Activated CD4-positive, alpha-beta T cell treated with anti-CD3 and anti-CD28 coated beads for 36 hours (primary cell): ENCODE measurements at places on chromosomes 5 and 9. TPM values are rescaled to one million over a fixed set of nuclear protein-coding genes. Genes with fewer than 3 reads are reported as not detected.

- no peak for DNase-seq
Measured at GRCh38 chr5:95283022-95283615, 1.8 kb downstream of the MCTP1 start.

- DNase-seq: peak; percentile 58
Measured at GRCh38 chr5:99032234-99033013, 103.6 kb upstream of the CHD1 start.

DNA sequence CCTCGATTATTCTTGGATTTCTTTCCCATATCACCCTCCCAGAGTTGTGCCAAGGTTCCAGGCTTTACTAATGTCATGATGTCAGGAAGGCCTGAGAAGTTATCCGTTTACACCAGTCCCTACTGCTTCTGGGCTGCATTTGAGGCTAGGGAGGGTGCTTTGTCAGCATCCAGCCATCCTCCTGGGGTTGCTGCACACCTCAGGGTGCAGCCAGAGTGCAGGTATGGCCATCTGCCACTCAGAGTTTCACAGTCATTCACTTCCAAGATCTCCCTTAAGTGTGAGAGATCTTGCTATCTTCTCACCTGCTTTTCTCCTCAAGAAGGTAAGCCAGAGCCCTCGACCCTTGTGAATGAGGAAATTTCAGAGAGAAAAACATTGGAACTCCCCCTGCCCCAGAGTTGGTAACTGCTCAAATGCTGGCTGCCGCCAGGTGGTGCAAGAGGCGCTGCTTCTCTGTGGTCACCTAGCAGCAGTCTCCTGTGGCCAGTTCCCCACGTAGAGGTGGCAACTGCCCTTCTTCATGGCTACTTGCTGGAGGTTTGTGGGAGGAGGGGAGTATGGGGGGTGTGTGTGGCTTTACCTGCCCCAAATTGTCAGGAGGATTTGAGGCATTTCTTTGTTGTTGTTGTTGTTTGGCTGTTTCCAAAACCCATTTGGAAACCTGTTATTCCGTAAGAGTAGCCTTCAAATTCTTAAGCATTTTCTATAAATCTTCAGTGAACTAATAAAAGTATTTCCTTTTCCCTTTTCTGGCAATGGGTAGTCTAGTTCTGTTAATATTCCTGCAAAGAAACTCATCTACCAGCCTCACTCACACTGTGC is 259.6 kb upstream of the DMRT1 start:
- no peak for DNase-seq

DNA sequence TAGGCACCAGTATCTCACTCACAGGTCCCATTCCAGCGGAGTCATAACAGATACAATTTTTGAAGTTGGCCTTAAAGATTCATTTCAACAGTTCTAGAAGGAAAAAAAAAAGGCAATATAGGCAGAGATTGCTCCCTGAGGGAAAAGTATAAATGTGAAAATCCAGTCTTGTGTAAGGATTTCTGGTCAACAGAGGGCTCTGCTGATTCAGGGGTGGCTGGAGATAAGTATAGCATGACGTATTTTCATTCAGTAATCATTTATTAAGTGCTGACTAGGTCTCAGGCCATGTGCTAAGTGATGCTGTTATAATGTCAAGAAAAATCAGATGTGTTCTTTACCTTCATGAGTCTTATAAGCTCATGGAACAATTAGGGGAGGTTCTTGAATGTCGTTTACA is 377.3 kb upstream of the MEF2C start:
- no peak for DNase-seq

GRCh38 chr9:99221266-99221620 is 499 bp downstream of the ALG2 start:
- no peak for DNase-seq

- no peak for DNase-seq
Measured at GRCh38 chr5:14421851-14422250, 159.7 kb upstream of the OTULINL start.

- no peak for DNase-seq
Measured at GRCh38 chr5:761059-761771, 23.3 kb downstream of the ZDHHC11B start.

DNA sequence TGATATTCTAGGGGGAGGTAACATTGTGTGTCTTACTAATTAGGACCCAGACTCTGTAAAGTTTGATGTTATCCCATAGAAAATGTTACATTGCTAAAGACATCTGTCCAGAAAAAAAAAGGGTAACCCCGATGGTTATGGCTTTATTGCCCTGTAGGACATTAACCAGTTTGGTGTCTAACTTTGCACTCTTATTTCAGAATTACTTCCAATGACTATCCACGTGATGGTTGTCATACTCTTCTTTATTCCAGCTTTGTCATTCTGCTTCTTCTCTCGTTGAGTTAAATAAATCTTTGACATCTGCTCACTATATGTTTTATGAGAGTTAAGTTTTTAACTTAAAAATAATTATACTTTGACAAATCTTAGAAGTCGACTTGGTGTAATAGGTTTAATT is 180.4 kb upstream of the ANKRD55 start:
- no peak for DNase-seq

GRCh38 chr5:60463179-60463868 is 236.6 kb downstream of the DEPDC1B start:
- DNase-seq: no peak

GRCh38 chr5:174412941-174413340 is 311.4 kb upstream of the MSX2 start:
- DNase-seq: no peak

DNA sequence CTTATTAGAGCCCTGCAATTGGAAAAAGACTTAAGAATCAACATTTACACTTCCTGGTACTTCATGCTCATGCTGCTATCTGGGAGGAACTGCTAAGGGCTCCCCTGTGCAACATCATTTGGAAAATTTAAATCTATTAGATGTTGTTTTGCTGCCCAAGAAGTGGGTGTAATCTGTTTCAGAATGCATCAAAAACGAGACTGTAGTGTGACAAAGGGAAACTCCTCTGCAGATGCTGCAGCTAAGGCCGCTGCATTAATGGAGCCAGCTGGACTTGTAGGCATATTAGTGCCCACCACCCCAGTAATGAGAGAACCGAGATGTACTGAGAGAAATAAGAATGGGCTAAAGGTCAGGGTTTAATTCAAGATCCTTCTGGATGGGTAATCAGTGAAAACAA is 11.1 kb upstream of the PAIP1 start:
- DNase-seq: no peak

GRCh38 chr9:134076644-134077043 is 8.8 kb upstream of the BRD3 start:
- DNase-seq: no peak

DNA sequence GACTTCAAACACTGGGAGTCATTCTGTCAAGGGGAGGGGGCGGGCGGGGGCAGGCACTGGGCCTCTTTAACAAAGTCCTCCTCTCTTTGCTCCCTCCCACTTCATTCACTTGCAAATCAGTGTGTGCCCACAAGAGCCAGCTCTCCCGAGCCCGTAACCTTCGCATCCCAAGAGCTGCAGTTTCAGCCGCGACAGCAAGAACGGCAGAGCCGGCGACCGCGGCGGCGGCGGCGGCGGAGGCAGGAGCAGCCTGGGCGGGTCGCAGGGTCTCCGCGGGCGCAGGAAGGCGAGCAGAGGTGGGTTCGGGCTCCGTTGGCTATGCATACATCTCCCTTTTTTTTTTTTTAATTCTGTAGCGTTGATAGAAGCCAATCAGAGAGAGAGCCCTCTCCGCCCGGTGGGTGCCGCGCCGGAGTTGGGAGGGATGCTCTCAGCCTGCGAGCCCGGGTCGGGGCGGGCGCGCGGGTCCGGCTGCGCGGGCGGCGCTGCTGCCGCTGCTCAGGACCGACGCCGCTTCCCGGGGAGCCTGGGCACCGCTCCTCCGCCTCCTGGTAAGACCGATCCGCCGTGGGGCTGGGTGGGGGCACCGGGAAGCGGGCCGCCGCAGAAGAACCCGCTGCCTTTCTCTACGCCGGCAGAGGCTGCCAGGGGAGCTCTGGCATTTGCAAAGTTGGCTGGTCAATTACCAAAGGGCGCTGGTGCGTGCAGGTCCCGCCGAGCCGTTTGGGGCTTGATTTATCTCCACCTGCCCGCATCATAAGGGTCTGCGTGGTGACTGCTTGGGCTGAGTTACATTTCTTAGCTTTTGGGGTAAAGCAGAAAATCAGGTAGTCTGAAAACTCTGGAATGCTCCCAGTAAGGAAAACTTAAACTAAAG is at the start of gene CDH6:
TSS of gene CDH6 (plus strand) at position 96 of the 877 bp plus-strand sequence. CDS start 73,788 bp downstream, outside the sequence.
- peak; percentile 7 for DNase-seq

- DNase-seq: no peak
Measured at GRCh38 chr5:112065781-112066180, 308.8 kb upstream of the NREP start.

DNA sequence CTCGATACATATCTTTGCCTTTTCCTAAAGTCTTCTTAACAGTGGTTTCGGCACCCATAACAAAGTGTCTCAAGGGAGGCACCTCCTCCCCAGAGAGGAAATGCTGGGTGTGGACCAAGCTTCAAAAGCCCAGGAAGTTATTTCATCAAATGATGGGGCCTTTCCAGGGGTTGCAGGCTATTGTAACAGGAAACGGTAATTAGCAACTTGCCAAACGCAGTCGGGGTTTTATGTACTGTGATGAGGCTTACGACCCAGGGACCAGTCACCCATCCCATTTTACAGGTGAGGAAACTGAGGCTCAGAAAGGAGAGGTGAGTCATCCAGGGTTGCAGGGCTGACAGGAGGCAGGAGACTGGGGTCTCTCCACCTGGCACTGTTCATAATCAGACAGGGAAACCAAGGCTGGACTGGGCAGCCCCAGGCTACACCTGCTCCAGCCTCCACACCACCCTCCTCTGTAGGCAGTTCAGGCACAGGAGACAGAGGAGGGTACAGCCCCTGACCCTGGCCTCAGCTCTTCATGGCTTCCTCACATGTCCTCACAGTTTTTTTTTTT is 30.0 kb upstream of the SUSD3 start:
- DNase-seq: peak; percentile 71

DNA sequence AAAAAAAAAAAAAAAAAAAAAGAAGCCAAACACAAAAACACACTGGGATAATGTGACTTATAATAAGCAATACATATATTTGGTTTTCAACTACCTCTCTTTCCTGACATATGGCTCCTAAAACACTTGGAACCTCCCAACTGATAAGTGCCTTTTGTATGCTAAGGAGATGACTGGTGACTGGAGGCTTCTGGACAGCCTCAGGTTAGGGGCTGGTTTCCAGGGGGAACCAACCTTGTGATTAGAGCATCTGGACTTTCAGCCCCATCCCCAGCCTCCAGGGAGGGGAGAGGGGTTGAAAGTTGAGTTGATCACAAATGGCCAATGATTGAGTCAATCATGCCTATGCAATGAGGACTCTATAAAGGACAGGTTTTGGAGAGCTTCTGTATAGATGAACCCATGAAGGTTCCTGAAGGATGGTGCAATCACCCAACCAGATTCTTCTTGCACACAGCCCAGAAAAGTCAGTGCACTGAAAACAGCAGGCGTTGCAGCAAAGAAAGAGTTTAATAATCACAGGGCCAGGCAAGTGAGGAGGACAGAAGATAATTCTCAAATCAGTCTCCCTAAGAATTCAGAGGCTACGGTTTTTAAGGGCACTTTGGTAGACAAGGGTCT is 276.7 kb downstream of the AUH start:
- no peak for DNase-seq

DNA sequence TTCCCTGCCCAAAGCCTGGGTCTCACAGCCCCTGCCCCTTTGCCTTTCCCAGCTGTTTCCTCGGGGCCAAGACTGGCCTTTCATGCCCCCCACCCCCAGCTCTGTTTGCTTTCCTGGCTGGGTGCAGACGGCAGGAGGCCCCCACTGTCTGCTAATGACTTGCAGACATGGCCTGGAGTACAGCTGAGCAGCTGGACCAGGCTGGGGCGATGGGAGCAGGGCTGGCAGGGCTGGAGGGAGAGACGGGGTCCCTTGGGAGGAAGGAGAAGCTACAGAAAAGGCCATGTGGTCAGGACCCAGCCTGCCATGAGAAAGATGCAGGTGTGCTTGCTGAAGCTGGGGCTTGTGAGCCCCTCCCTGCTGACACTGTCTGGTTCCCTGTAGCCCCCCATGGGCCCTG is 28.3 kb upstream of the GFPT2 start:
- no peak for DNase-seq

GRCh38 chr9:126363847-126364671 is 37.4 kb downstream of the MVB12B start:
- no peak for DNase-seq

DNA sequence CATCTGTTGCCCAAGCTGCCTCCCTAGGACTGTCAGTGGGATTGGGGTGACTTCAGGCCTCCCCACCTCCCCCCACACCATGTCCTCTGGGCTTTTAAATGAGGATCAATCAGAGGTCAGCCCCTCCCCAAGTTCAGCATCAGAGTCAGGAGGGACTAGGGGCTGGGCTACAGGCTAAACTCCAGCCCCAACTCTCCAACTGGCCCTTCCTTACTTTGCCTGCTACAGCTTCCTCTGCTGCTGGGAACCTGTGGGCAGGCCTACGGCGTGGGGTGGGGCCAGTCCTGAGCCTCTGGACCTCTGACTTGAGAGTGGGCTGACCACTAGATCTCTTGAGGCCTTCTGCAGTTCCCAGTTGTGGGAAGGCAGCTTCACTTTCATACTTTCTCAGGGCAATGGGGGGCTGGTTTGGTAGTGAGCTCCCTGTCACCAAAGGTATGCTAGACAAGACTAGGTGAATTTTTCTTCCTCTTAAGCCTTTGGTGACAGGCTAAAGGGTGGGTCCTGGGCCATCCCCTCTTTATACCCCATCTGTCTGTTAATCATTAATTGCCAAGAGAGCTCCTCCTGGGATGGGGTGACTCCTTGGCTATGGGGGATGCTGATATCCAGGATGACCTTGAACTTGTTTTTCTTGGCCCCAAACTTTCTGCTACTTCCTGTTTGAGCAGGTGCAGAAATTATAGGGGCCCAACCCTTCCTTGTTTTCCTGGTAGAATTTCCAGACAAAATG is 10.8 kb upstream of the DAB2IP start:
- DNase-seq: no peak

DNA sequence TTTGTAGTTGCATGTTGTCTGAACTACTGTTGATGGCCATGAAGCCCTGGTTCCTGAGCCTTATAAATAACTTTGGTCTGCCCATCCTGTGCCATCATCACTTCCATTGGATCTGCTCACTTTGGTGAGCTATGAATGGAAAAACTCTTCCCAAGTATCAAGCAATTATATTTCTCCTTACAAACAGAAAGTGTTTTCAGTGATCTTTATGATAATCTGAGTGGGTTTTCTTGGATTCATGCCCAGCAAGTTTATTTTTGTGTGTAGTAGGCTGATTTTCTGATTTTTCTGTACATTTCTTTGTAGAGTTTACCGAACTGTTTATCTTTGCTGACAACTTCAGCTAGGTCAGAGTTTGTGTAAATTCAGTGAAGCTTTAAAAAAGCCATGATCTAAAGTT is 31.0 kb downstream of the CAMK4 start:
- DNase-seq: no peak

DNA sequence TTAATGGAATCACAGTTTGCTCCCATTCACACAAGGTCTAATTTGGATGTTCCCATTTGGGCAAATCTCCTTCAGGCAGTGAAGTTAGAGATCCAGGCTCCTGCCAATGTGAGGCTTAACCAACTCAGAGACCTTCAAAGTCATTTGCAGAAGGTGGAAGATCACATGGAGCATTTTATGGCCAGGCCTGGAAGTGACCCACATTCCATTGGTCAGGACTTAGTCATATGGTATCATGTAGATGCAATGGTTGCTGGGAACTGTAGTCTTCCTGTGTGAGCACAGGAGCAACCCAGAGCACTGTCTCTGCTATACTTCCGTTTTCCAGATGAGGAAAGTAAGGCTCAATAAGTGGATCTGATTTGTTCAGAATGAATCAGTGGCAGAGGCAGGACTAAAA is 292.7 kb upstream of the SMARCA2 start:
- no peak for DNase-seq

The SPATA31E1 gene
- not detected for total RNA-seq

The TMEM171 gene
- total RNA-seq: not detected

The GFI1B gene
- 0.19 TPM for total RNA-seq

The C5orf58 gene
- total RNA-seq: not detected

The CAMSAP1 gene
- total RNA-seq: 33.4 TPM

The LECT2 gene
- total RNA-seq: not detected

The FOXD1 gene
- 0.48 TPM for total RNA-seq
